ENCODE measurements at places on chromosomes 1 and 21.

- DNase-seq: no peak
Observed at GRCh38 chr1:199038156-199038555, 399.3 kb downstream of the PTPRC start.

- no peak for DNase-seq
Observed at GRCh38 chr21:43956670-43957035, 55.5 kb upstream of the TRAPPC10 start.

DNA sequence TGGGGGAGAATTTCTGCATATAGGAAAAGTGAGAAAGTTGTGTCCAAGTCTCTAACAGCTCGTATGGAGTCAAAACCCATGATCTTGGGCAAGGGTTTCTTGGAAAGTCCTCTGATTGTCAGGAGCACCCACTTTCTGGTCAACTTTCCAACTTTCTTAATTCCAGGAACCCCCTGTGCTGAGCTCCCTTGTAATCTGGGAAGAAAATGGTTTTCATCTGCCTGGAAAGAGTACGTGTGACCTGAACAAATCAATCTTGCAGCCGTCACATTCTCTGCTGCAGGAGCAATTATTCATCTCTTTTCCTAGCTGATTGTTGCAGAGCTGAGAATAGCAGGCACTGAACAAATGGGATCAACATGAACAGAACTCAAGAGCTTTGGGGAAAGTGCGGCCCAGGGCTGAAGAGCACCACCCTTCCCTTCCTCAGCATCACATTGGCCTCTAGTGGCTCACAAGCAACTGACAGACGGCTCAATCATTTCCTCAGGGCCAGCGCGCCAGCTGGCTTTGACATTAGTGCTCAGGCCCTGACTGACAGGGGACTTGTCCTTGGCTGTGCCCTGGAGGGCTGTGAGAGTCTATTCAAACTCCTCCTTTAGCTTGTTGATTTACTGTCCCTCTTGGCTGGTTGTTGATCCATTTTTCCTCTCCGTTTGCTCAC is 295.2 kb downstream of the HLX start:
- DNase-seq: no peak

DNA sequence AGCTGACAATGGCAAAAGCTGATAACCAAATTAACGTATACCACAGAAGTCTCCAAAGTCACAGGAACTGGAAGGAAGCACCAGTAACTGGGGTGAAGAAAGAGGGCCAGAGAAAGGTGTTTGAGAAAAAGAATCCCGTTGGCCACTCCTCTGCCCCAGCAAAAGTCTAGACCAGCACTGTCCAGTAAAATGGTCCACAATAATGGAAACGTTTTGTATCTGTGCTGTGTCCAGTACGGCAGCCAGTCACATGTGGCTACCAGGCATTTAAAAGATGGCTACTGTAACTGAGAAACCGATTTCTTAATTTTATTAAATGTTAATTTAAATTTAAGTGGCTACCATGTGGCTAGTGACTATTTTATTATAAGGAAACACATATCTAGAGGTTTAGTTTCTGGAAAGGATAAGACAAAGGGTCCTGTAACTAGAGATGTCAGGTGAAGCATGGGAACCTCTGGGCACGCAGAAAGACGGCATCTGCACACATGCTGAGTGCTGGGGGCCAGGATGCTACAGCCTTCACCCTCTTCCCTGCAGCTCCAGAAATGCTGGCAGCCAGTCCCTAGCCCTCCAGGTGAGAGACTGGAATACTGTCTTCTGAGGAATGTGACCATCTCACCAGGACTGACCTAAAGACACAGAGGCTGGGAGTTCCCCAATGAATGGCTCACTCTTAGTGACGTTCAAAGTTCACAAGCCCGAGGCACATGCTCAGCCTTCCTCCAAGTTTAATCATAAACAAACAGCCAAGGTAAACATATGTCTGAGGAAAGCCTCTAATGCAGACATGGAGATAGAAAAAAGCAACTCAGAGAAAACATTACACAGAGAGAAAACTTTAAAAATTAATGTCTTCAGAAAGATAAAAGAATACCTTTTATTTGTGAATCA is 50.7 kb downstream of the JAK1 start:
- DNase-seq: peak; percentile 22

GRCh38 chr1:15866721-15867201 is 19.3 kb downstream of the SPEN start:
- no peak for DNase-seq

DNA sequence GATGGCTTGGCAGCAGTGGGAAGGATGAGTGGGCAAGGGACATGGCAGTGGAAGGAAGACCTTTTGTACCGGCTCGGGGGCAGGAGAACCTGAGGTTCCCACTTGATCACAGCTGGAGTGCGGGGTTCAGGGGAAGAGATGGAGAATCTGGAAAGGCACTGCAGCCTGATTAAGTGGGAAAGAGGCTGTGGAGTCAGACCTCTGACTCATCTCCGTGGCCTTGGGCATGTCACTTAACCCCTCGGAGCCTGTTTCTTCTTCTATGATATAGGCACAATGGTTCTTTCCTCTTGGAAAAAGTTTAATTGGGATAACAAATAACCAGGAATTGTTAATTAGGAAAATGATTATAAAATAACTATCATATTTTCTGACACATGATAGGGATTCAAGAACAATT is 13.1 kb upstream of the TMEM61 start:
- DNase-seq: peak; percentile 52

DNA sequence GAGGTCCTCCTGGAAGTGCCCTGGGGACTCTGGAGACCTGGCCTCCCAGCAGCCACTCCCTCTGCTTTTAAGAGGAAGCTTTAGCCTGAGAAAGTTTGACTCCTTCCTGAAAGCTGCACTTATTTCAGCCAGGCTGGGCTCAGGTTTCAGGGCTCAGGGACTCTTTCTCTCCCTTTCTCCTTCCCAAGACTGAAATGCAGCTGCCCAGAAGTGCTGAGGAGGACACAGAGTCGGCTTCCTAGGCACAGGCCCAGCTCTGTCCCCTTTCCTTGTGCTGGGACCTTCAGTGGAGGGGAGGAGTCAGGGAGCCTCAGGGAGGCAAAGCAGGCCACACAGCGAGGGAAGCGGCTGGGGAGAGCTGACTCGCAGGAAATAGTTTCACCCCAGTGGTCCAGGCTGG is 137.3 kb downstream of the NAV1 start:
- DNase-seq: peak; percentile 56

DNA sequence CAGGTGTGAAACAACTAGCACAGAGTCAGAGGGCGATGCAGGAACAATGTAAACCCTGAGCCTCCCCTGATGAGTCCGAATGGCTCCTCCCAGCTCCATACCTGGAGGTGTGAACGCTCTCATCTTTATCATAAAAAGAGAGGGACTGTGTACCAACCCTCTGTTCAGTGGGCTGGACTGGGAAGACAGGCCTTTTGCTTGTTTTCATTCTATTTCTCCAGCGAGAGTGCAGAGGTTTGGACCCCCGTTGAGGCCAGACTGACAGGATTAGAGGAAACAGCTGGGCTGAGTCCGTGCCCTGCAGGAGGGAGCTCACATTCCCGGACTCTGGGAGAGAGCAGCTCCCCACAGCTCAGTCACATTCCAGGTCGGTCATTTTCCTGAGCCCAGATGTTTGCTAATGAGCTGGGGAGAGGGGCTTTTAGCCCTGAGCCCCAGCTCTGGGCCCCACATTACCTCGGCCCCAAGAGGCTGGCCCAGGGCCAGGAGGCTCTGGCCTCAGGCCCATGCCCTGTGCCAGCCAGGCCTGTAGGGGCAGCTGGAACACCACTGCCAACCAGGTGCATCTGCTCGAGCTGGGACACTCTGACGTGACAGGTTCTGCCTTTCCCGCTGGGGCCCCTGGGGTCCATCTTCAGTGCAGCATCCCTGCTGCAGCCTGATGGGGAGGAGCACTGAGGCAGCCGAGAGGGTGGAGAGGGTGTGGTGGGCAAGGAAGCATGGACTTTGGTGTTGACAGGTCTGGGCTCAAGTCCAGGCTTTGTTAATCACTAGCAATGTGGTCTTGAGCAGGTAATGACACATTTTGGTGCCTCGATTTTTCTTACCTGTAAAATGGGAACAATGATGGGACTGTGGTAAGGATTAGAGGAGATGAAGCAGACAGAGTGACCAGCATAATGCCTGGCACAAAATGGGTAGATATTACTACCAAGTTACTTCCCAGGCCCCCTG is 3.5 kb upstream of the NBL1 start:
- DNase-seq: no peak

Measured in AG20443 (cell line).